ENCODE measurements at places on chromosomes 1 and 21.

- no peak for DNase-seq
These were observed 2.9 kb downstream of the MTARC1 start for GRCh38 chr1:220789532-220790147.

- no peak for DNase-seq
These were observed 18.0 kb downstream of the TIE1 start for GRCh38 chr1:43318831-43319230.

GRCh38 chr21:15823486-15824150, 93.8 kb downstream of the USP25 start:
- DNase-seq, result no peak

GRCh38 chr21:46549650-46550049, 55.2 kb downstream of the S100B start:
- DNase-seq, result no peak

DNA sequence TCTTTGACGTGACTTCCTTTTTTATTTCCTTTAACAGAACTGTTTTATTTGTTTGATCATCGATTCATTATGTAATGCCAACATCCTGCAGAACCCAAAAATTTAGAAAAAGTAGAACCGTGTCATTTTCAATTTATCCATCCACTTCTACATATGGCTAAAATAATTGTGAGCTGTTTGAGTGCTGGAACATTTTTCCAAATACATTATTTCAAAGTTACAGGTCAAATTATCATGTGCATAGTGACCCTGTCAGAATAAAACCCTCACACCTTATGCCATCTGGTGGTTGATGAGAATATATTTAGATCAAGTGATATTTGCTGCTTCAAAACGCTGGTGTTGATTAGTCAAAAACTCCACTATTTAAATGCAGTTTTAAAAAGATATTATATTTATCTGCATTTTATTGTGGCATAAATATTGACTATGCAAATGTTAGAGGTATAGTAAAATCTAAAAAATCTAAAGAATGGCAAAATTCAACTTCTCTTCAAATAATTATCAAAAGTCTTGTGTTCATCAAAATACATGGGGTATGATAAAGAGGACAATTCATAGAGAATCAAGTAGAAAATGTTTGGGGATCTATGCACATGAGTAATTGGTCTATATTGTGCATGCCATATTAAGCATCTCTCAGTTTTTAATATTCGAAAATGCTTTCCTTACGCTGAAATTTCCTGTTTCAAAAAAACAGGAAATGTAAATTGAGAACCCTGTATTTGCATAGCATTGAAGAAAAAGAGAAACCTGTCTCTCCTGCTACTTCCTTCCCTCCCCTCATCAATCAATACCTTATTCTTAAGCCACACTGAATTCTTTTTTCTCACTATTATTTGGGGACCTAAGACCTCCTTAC, 39.7 kb downstream of the UBE2U start:
- peak; percentile 55 for DNase-seq

DNA sequence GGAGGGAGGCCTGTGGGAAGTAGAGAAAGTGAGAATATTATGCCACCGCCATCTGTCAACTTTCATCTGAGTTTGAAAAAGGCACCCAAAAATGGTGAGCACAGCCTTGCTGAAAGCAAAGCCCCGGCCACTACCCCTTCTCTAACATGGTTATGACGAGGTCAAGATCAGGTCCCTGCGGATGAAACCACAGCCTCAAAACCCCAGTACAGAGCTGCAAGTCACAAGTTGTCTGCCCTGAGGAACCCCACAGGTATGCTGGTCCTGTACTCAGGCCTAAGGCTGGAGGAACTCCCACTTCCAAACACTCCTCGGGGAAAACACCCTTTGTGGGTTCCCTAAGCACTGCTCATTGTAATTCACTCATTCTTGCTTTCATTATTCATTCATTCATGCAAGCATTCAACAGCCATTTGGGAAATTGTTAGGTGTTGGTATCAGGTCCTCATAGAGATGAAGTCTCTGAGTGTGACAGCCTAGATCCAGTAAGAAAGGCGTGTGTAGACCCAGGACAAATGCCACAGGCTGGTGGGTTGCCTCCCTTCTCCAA, 216.6 kb upstream of the EDN2 start:
- no peak for DNase-seq

- DNase-seq, result no peak
These were observed 16.6 kb downstream of the DDAH1 start for GRCh38 chr1:85448358-85448757.

DNA sequence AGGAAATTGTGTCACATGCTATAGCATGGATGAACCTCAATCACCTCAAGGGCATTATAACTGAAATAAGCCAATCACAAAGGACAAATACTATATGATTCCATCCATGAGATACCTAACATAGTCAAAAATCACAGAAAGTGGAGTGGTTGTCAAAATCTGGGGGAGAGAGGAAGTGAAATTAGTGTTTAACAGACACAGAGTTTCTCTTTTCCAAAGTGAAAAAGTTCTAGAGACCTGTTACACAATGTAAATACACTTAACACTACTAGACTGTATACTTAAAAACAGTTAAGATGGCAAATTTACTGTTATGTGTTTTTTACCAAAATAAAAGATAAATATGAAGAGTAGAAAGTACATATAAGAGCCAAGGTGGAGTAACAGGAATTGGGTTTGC, 31.8 kb downstream of the ZNF644 start:
- no peak for DNase-seq

- DNase-seq, result no peak
These were observed 331.9 kb downstream of the AJAP1 start for GRCh38 chr1:4986306-4986705.

DNA sequence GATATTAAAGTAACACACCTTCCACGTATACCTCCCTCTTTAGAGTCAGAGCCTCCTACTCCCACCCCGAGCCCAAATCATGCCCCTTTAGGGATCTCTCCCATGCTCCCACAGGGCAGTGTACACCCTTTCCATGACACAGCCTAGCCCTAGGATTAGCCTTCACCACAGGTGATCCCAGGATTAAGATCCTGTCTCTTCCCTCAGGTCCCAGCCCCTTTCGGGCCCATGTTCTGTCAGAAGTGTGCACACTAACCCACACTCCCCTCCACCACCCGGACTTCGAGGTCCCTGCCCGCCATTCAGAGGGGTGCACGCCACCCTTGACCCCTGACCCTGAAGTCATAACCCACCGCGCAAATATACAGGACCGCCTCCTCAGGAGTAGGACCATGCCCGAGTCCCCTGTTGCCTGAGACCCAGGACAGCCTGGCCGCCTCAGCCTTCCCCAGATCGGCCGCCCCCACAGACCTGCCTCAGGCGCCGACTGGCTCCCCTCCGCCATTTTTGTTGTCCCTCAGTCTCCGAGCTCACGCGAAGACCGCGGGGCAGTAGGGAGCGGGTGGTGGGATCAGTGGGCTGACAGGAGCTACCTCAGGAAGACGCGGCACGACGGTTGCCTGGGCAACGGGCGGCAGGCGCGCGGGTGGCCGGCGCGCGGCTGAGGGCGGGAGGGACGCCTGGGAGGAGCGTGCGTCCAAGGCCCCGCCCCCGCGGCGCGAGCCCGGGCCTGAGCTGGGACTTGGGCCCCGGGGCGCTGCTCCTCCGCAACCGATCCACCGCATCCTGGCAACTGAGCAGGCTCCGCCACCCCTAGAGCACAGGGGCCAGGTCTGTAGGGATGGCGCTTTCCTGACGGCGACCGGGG, at the start of gene AGBL4:
TSS of gene AGBL4 (minus strand) at position 663 of the 868 bp plus-strand sequence.
- peak; percentile 95 for DNase-seq

GRCh38 chr1:235617140-235617539, 32.4 kb downstream of the GNG4 start:
- DNase-seq, result no peak

DNA sequence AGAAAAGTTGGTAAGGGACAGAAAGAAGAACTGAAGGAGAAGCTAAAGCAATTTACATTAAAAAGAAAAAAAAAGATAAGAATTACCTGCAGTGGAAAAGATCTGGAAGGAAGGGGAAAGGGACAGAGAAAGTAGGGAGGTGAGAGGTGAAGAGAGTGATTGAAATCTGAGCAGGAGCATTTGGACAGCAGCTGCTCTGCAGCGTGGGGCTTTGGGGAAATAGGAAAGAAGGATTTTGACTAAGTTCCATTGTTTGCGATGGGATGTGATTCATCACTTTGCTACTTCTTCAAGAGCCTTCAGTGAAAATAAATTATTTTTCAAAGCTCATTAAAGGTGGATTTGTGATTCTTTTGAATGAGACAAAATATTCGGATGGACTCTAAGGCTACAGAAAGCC, 26.1 kb upstream of the NMNAT2 start:
- no peak for DNase-seq
